ENCODE measurements at places on chromosomes 7 and 10. TPM values are rescaled to one million over a fixed set of nuclear protein-coding genes. Genes with fewer than 3 reads are reported as not detected.
A peak's percentile ranks its signal among the peaks of the same experiment; 100 is the strongest.

DNA sequence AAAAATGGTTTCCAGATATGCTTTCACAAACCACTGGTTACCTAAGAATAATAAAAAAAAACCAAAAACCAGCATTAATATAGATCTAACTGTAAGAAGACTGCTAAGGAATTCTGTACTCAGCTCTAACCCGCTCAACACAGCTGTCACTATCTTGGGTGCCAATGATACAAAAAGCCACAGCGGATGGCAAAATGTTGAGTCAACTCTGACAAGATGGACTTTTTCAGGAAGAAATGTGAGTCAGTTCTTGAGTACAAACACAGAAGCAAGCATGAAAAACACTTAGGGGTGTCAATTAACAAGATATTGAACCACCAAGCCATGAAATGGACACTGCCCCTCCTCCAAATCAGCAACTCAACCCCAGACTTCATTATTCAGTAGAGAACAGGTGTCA is 55.0 kb downstream of the CTTNBP2 start:
- no peak for DNase-seq
- H3K27me3 ChIP-seq: no peaks in the 10 kb centered on the region
- no peak overlapping the region for H3K27ac ChIP-seq
- peaks cover 22% of the 10 kb centered on the region for H3K4me1 ChIP-seq
- H3K36me3 ChIP-seq: no peaks in the 10 kb centered on the region

- H3K27ac ChIP-seq: no peak overlapping the region
- no peak for DNase-seq
- H3K4me1 ChIP-seq: peaks cover 13% of the 10 kb centered on the region
These were observed 75.0 kb upstream of the HECTD2 start for GRCh38 chr10:91335147-91335546.

MPP7 gene
- 8.5 TPM for total RNA-seq

GRCh38 chr7:132516042-132516840 is 60.0 kb downstream of the PLXNA4 start:
- no peak overlapping the region for H3K4me3 ChIP-seq
- peaks cover 14% of the 10 kb centered on the region for H3K4me1 ChIP-seq
- H3K36me3 ChIP-seq: no peaks in the 10 kb centered on the region
- no peak for DNase-seq
- no peak overlapping the region for H3K27ac ChIP-seq

DNA sequence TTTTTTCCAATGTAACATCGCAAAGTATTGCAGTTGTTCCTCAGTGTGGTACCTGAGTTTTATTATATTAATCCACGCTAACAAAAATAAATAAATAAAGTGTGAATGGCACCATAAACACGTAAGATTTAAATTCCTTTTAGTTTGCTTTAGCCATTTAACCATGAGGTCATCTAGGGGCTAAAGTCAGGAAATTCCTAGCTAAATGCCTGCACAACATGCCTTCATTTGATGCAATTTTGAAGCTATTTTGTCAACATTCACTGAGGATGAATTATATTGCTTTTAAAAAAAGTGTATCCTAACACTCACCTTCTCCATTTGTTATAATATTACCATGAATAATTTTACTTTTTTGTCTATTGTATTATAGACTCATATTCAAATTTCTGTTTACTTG is 714.4 kb downstream of the GATA3 start:
- no peaks in the 10 kb centered on the region for H3K4me1 ChIP-seq
- DNase-seq: no peak
- H3K4me3 ChIP-seq: no peak overlapping the region
- H3K27ac ChIP-seq: no peak overlapping the region
- H3K36me3 ChIP-seq: no peaks in the 10 kb centered on the region
- no peaks in the 10 kb centered on the region for H3K27me3 ChIP-seq

DNA sequence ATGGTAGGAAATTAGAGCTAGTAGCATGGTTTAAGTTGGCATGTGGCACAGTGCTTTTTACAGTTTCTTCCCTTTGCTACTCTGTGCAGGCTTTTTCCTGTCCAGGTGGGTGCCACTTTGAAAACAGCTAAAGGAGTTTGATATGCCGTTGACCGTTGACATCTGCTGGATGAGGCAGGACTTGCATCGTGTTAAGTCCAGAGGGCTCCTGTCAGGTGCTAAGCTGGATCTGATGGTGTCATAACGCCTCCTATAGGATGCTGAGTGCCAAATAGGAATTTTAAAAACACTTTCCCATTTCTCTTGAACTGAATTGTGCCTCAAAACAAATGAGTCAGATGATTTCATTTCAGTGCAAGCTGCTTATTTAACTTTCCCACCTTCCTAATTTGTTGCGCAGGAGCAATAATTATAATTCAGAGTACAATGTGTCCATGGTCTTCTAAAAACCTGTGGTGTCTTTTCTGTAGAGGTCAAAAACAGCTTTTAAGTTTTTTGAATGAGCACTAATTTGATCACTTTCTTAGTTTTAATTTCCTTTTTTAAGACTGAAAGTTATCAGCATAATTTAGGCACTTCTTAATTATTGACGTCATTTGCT is 178.3 kb downstream of the CDCA7L start:
- peak; percentile 88 for DNase-seq
- no peak overlapping the region for H3K27ac ChIP-seq
- peaks cover 16% of the 10 kb centered on the region for H3K27me3 ChIP-seq
- H3K4me3 ChIP-seq: no peak overlapping the region

- no peaks in the 10 kb centered on the region for H3K27me3 ChIP-seq
- no peak overlapping the region for H3K27ac ChIP-seq
- H3K36me3 ChIP-seq: no peaks in the 10 kb centered on the region
These were observed 11.6 kb downstream of the MTPN start for GRCh38 chr7:135965602-135966001.

IKZF1 gene
- total RNA-seq: 0.11 TPM

DNA sequence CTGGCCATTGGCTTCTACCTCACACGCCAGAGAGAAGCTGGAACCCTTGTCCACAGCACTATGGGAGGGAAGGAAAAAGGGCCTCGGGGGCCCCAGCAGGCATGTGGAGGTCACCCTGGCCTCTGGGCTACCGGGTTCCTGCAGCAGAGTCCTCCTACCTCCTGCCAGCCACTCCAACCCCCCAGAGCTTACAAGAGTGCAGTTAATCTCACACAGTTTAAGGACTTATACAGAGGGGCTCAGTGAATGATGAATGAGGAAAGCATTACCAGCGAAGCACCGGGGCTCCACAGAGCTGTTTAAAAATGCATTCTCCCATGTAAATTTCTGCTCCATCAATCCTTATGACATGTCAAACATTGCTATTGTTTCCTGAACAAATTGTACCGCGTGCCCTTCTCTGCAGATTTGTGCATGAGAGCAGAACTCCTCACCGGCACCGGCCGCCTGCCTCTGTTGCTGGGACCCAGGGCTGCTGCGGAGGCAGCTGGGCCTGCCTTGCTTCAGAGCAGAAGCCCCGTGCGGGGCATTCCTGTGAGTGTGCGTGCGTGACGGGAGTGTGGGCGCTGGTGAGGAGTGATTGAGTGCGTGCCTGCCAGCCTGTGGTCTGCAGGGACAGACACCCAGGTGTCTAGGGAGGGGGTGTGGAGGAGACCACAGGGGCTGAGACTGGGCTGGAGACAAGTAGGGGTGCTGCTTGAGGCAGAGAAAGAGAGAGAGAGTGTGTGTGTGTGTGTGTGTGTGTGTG is 52.8 kb downstream of the C10orf105 start:
- peaks cover 25% of the 10 kb centered on the region for H3K4me1 ChIP-seq
- DNase-seq: peak; percentile 52
- H3K4me3 ChIP-seq: no peak overlapping the region
- no peaks in the 10 kb centered on the region for H3K36me3 ChIP-seq

CALCR gene
- total RNA-seq: not detected

DNA sequence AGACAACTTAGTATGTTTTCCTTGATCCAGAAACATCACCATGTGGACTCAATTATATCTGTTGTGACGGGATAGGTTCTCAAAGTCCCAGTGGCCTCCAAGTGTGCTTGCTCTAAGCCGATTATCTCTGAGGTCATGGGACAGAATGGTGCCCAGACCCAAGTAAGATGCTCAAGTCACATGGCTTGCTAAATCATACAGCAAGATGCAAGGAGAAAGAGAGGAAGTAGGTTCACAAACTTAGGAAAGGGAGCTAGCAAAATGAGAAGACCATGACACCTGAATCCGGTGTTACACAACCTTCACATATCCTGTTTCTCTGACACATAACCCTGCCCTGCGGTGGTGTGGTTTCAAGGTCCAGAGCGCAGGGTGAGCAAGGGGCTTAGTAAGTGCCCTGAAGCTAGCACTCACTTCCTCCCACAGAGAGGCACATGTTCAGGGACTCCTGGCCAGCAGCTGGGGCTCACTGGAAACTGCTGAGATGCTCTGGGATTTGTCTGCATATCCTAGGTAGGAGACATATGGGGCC is 590.9 kb upstream of the ANKRD30A start:
- no peak overlapping the region for H3K4me3 ChIP-seq
- H3K27me3 ChIP-seq: no peaks in the 10 kb centered on the region
- no peaks in the 10 kb centered on the region for H3K4me1 ChIP-seq
- no peak overlapping the region for H3K27ac ChIP-seq
- no peak for DNase-seq

GRCh38 chr10:24462291-24462813 is 253.4 kb downstream of the KIAA1217 start:
- H3K4me3 ChIP-seq: no peak overlapping the region
- DNase-seq: no peak
- no peak overlapping the region for H3K27ac ChIP-seq
- H3K36me3 ChIP-seq: no peaks in the 10 kb centered on the region
- H3K27me3 ChIP-seq: no peaks in the 10 kb centered on the region

DNA sequence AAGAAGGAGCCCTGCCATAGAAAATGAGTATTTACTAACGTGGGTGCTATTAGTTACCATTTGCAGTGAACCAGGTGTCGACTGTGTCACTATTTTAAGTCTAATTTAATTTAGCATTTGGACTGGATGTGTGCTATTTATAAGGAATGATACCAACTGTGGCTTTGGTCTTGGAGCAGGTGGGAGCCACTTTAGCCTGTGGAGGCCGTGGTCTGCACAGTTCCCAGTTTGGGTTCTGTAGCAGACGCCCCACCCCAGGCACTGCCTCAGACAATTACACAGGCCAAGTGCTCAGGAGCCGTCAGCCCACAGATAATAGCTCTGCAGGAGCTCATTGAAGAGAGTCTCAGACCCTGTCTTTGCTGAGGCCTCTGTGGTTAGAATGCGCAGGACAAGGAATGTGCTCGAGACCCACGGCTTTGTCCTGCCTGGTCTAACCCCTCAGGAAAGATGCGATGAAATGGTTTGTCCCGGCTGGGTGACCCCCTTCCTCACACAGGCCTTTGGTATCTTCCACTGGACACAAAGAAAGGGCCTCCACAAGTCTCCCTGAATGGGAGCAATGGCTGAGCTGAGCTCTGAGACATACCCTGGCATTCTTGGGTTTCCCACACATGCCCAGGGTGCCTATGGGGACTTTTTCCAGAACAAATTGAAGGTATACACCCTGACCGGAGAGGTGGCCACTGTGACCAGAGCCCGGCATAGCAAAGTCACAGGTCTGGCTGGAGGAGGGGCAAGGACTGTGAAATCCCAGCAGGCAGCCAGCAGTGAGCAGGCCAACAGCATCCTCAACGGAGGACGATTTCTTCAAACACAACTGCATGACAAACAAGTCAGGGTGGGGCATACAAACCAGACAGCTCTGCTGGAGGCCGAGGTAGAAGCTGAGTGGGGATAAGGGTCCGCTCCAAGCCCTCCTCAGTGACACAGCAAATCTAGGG is 251.2 kb downstream of the ARHGAP12 start:
- peak overlapping the region; percentile 10 for H3K4me3 ChIP-seq
- H3K36me3 ChIP-seq: no peaks in the 10 kb centered on the region
- no peak overlapping the region for H3K27ac ChIP-seq
- peak; percentile 91 for DNase-seq
- no peaks in the 10 kb centered on the region for H3K27me3 ChIP-seq
